ENCODE measurements at places on chromosomes 7 and 10.

DNA sequence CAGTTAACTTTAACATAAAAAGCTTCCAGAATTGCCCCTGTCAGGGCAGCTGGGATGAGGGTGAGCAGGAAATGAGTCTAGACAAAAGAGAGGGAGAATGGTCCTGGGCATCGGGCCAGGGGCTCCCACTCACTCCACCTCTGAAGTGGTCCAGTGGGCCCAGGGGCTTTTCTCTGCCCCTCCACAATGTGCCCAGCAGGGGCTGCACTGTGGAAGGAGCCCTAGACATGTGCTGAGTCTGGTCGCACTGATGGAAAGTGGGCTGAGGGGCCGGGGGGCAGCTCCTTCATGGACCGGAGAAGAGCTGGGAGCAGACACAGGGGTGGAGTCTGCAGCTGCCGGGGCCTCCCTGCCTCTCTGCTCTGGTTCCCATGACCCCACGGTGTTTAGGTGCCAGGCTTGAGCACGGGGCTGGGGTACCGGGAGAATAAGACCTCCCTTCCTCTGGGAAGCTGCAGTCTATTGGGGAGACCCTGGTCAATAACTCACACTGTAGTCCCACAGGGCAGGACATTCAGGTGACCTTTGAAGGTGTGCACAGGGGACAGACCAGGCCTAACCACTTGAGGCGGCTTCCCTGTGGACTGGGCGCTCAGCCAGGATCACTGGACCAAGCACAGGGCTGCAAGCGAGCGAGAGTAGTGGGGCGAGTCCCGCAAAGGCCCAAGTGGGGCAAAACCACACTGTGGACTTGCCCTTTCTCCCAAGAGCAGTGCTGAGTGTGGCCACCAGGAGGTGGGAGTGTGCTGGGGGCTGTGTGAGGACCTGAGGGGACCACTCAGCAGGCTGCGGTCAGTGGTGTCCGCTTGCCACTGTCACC lies 6.1 kb downstream of the ADCY1 start:
- DNase-seq: no peak

GRCh38 chr10:1183701-1184100 lies 127.5 kb downstream of the WDR37 start:
- no peak for DNase-seq

DNA sequence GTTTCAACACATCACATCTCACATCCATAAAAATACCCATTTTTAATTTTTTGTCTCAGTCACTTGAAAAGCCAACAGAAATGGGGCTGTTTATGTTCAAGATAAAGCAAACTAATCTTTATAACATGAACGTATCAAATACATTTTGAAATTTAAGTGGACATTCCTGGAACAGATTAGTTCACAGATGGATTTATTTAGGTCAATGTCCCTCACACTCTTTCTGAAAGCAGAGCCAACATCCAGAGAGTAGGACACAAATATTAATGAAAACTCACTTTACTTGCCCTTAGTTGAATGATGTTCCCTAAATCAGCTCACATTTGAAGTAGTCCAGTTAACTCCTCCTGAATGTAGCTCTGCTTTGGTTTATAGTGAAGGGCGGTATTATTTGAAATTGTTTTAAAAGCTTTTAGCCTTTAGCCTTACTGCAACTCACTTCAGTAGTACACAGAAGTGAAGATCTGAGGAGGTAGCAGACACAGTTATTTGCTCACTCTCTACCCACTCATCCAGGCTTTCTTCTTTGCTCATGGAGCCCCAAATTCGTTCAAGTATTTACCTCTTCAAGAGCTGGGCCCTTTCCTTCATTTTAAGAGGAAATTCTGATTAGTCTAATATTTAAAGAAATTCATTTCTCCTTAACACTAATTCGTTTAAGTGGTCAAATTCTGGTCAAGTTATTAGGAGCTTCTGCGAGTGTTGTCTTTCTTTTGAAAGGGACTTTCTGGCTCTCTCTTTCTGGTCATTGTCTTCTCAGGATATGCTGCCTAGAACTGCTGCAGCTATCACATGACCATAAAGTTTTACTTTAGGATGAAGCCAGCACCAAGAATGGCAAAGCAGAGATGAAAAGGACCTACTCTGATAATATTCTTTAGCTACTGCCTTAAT lies 180.6 kb upstream of the AGR3 start:
- no peak for DNase-seq

DNA sequence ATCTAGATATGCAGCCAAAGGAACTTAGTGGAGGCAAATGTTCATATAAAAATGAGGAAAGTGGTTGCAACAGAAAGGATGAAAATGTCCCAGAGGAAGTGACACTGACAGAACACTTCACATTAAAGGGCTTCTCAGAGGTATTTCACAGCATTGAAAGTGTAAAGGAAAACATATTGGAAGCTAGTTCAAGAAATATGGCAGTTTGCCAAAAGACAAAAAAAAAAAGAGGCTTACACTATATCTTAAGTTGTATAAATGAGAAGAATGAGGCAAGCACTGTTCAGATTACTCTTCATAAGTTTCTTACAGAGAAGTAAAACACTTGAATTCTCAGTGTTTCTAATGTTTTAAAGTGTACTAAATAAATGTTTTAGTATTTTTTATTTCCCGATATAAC lies 20.1 kb downstream of the RUNDC3B start:
- no peak for DNase-seq

GRCh38 chr10:88895250-88895649 lies 15.2 kb downstream of the STAMBPL1 start:
- DNase-seq: no peak

DNA sequence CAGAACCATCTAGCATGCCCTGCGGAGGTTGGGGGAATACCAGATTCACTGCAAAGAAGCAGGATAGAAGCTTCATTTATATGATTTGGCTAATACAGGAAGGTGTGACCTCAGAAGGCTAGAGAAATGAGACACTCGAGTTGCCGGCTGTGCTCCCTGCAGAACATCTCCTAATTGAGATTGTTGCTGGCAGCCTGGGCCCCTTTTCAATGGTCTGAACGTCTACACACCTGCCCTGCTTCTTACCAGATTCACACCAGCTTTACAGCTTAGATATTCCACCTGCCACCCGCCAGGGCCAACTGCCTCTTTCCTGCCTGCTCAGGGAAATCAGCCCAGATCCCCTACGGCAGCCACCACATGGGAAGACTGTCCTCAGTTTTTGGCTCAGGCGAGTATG lies 475.3 kb upstream of the AUTS2 start:
- DNase-seq: no peak

DNA sequence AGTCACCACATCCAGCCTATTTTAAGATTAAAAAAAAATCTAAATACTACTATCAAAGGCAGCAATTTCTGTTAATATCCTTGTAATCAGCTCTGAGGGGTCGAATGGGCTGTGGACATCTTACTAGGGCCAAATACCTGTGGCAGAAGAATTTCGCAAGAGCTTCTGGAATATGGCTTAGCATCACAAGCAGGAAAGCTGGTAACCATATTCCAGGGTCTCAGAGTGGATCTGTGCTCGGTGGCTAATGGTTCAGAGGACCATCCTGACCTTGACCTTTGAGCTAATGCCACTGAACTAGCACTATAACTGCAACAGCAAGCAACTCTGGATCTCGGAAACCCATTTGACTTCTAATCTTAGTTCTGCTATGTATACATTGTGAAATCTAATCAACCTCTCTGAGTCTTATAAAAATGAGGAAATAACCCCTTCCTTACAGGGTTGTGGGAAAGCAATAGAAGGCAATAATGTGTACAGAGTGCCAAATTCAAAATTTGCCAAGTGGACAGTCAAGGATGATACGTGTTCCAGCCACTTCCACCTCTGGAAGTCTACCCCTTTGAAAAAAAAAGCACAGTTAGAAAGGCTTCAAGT lies 65.5 kb downstream of the CYP26A1 start:
- no peak for DNase-seq

DNA sequence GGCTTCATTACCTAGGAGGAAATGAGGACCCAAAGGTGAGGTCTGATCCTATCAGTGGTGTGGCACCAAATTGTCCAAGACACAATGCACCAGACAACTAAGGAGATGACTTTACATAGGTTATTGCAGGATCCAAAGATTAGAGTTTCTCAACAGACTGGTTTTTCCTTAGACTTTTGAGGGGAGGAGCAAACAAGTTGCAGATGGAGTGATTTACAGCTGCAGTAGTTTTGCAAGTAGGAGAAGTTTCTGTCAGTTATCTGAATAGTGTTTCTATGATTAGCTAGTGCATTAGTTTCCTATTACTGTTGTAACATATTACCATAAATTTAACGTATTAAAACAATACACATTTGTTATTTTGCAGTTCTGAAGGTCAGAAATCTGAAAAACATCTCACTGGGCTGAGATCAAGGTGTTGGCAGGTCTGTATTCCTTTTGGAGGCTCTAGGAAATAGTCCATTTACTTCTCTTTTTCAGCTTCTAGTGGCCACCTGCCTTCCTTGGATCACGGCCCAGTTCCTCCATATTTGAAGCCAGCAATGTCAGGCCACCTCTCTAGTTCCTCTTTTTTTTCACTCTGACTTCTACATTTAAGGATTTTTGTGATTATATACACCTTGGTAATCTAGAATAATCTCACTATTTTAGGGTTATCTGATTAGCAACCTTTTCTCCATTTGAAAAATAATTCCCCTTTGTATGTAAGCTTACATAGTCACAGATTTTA lies 994.9 kb downstream of the REEP3 start:
- no peak for DNase-seq

GRCh38 chr7:92645114-92646061 lies 55.2 kb upstream of the FAM133B start:
- no peak for DNase-seq

DNA sequence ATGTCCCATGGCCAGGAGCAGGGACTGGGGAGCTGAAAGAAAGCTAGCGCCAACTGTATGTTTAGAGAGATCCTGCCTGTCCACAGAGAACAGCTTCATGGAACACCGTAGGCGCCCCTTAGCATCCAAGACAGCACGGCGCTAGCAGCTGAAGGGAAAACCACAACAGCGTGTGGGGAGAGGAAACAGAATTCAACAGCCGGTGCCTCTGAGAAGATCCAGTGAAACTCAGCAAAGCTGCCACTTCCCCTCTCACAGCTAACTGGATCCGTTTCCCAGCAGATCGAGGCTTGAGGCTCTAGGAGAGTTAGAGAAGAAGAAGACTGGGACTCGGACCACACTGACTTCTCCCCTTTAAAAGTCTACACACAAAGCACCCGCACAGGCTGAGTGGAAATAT lies 145.0 kb downstream of the MAD1L1 start:
- DNase-seq: no peak

DNA sequence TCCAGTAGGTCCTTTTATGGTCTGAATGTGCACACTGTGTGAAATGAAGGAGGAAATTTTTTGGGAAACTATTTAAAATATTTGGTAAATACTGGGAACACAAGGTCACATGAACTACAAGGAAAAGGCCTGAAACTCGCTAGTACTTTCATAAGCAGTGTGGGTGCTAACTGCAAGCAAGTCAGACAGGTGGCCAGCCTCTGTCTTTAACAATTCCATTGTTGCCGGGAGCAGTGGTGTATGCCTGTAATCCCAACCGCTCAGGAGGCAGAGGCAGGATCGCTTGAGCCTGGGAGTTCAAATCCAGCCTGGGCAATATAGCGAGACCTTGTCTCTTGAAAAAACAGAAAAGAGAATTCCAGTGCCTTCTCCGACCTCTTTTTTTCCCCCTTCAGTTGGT lies 37.5 kb downstream of the SMURF1 start:
- DNase-seq: no peak

DNA sequence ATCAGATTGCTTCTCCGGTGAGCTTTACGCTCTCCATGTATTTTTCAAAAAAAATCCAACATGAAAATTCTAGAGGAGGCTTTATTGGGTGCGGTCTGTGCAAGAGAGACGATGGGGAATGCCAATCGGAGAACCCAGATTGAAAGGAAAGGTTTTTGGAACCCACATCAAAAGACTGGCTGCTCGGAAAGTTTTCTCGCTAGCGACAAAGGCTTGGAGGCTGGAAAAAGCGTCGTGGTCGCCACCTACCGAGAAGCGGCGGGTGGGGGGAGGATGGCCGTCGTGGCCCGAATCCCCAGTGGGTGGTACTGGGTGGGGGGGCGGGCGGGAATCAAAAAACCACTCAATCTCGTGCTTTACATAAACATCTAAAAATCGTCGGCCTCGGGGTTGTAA lies 1.1 kb upstream of the GTF2I start:
- DNase-seq: peak; percentile 68

DNA sequence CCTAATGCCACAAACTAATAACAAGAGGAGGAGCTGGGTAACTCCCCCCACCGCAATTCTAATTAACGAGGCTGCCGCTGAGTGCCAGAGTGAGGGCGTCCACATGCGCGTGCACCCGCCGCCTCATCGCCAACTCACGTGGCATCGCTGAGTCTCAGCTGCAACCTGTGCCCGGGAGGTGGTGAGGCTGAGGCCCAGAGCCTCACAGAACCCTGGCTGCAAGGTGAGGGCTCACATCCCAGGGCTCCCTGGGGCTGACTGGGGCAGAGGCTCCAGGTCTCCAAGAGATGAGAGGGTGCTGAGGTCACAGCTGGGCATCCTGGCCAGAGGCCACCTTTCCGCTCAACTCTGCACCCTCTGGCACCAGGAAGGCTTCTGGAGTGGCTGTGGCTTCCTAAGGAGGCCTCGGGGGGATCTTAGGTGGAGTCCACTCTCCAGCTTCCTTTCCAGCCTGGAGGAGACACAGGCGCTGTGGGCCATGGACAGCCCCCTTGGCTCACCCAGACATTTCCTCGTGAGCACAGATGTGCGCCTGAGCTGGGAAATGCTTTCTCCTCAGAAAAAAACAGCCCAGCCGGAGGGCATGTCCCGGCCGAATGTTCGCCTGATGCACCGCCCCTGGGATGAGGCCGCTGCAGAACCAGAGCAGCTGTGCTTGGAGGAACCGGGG lies 242.6 kb downstream of the MAD1L1 start:
- no peak for DNase-seq

DNA sequence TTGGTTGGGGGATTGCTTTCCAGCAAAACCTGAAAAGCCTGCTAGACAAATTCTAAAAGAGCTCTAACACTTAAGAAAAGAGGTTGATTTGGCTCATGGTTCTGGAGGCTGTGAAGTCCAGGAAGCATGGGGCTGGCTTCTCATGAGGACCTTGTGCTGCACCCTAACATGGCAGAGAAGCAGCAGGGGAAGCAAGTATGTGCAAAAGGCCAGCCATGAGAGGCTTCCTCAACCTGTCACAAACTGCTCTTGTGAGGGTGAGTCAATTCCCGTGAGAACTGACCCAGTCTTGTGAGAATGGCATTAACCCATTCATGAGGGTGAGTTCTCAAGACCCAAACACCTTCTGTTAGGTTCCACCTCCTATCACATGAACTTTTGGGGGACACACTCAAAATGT lies 54.3 kb upstream of the IGFBP3 start:
- no peak for DNase-seq
